Midbrain (tissue), 1 donor: ENCODE measurements at places on chromosomes 3 and 15.

DNA sequence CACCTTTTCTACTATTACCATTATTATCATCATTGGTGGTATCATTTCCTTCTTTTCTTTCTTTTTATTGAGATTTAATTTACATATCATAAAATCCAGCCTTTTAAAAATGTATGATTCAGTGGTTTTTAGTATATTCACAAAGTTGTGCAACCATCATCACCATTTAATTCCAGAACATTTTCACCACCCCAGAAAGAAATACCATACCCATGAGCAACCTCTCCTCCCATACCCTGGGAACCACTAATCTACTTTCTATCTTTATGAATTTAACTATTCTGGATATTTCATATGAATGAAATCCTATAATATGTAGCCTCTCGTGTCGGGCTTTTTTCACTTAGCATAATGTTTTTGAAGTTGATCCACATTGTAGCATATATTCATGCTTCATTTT, 29.1 kb downstream of the AAGAB start:
- DNase-seq = no peak

DNA sequence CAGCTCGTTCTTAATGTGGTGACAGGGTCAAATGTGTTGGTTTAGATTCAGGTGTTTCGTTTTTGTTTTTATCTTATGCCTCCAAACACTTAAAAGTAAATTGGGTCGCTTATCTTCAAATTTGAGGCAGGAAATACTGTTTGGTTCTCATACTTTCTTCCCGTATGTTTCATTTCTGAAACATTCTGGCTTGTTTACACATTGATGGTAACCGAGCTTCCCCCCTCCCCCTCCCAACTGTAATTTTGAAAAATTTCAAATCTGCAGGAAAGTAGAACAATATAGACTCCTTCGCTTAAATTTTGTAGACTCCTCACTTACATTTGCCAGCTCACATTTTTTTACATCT, 64.9 kb downstream of the CMTM8 start:
- DNase-seq = no peak

DNA sequence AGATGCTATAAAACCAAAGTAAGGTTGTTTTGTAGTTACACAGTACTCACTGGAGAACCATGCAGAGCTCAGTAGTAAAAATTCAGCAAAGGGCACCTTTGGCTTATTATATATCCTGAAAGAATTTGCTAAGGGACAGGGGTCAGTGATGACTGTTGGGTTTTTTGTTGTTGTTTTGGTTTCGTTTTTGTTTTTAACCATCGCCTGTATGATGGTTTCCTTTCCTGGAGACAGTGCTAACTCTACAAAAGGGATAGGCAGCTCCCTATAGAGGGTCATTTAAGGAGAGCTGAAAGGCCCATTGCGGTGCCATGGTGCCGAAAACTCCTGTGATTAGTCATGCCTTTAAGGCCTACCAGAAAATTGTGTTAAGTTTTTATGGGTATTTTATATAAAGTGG, 118.2 kb upstream of the GOLIM4 start:
- no peak for DNase-seq

DNA sequence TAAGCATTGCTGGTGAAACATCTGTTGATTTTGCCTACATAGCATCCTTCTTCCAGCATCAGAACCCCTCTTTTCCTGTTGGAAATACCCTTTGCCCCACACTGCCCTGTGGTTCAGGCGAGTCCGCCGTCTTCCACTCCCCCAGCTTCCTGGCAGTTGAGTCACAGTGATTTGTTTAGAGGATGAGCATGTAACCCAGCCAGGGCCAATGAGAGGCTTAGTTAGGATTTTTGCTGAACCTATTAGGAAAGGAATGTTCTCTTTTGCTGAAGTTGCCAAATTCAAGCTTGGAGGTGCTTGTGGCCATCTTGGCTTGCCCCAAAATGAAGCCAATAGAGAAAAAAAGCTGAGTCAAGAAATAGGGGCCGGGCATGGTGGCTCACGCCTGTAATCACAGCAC, 19.0 kb upstream of the MEX3B start:
- no peak for DNase-seq

- no peak for DNase-seq
Observed at GRCh38 chr3:1447452-1447851, 354.6 kb downstream of the CNTN6 start.

DNA sequence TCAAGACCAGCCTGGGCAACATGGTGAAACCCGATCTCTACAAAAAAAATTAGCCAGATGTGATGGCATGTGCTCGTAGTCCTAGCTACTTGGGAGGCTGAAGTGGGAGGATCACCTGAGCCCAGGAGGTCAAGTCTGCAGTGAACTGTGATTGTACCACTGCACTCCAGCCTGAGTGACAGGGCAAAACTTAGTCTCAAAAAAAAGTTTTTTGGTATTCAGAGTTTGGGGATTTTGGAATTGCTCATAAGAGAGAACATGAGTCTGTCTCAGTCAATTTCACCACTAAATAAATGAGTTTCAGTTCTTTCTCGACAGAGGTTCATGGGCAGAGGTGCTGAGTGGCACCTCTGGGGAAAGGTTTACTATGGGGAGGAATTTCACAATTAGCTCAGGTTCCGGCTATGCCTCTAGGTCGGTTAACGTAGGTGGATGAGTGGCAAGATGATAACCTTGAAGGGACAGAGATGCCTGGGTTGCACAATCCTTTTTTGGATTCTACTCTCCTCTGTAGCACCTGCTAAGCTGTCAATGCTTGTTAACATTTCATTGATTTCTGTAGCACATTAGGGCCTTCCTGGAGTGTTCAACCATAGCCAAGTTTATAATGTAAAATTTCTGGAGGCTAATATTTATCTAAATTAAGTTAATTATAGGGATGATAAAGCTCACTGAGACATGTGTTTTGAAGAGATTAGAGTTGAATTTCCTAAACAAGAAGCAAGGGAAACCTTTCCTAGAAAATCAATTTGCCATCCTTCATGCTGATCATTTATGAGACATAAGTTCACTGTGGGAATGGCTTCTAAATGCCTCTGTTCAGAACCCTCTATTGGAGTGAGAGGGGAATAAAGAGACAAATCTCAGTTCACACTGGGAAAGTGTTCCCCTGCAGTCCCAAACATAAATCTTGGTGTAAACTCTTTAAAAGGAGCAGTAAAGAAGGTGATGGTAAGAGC, 37.4 kb upstream of the DCP1A start:
- DNase-seq = no peak

DNA sequence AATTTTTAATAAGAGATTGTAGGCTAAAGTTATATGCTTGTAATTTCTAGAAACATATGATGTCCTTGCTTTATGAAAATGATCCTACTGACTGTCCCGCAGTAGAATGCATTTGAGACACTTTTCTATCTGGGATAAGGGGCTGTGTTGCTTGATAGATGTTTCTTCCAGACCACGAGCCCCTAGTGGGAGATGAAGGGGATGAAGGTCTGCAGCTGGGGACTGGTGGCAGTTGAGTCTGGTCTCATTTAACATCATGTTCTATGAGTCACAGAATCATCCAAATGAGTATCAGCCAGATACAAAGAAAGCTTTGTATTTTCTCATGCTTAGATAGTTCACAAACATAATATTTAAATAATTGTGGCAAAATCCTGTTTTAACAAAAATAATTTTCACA, 84.3 kb upstream of the PRTG start:
- DNase-seq = peak; percentile 15

DNA sequence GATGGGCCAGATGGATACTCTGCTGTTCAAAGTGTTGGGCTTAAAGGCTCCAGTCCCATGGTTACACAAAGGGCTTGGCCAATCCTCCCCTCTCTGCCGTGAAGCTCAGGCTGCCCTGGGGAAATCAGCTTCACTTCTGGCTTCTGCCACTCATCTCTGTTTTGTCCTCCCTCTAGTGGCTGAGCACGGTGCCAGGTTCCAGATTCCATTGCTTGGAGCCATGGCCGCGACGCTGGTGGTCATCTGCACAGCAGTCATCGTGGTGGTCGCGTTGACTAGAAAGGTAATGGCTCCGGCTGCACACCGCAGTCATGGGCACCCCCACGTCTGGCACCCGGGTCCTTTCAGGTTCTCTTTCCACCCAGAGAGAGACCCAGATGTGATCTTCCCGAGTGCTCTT, 5.6 kb downstream of the TIGIT start:
- DNase-seq = no peak

DNA sequence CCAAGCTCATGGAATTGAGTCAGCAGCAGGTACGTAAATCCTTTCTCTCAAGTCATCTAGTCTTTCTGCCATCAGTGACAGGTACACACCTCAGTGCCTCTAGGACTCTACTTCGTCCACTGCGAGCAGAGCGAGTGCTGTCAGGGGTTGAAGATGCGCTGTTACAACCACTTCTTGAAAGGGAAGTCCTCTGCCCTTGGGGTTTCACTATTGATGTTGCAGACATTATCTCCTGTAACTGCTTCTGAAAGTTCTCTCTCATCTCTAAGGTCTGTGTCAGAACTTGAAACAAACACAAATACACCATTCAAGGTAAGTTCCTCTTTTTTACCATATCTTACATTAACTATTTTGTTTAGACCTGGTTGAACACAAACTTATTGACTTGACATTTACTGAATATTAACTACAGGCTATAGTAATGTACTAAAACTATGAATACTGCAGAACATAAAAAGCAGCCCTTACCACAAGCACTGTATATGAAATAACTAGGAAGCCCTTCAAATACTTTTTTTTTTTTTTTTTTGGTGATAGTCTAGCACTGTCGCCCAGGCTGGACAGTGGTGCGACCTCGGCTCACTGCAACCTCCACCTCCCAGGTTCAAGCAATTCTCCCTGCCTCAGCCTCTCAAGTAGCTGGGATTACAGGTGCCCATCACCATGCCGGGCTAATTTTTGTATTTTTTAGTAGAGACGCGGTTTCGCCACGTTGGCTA, 41.5 kb downstream of the TOPBP1 start:
- no peak for DNase-seq
